ENCODE measurements at places on chromosomes 4 and X.

DNA sequence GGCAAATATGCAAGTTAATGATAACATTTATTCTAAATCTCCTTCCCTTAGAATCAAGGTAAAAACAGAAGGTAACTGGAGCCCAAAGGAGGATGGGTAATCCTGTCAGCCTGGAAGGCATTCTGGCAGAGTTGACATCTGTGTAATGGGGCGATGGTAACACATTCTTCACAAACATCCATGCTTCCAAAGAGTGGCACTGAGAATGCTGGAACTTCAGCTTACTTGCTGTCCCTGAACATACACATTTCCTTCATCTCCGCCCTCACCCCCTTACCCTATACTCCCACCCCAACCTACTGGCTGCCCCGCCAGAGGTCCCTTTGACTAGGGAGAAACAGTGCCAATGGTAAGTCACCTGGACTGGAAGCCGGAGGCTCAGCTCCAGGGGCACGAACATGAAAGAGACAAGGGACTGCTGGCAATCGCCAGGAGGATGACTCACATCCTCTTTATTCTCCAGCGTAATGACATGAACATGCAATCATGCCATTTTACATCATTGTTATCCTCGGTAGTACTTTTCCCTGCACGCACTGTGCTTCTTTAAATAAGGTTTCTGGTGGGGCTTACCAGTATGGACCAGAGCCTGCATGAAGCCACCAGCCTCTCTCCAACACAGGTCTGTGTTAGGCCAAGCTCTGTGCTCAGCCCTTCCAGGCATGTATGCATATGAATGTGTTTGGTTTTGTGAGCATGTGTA lies 694.2 kb upstream of the TENM3 start:
- DNase-seq: no peak

DNA sequence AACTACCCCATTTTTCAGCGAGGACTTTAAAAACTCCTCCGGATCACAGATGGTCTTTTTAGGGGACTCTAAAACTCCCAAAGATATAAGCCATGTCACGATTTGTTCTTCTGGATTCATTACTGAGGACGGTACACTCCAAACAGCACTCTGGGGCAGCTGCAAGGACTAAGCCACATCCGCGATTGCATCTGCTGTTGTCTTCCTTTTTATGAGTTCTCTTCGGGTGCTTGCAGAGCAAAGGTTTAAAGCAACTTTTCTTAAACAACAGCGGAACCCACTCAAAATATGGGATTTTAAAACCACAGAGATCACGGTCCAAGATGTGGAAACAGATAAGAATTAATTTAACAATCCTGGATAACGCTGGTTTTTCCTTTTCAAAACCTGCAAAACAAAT lies at the start of gene ARHGEF6:
TSS of gene ARHGEF6 (minus strand) at position 170 of the 400 bp plus-strand sequence. CDS start at position 120, 50 bp downstream.
- no peak for DNase-seq

DNA sequence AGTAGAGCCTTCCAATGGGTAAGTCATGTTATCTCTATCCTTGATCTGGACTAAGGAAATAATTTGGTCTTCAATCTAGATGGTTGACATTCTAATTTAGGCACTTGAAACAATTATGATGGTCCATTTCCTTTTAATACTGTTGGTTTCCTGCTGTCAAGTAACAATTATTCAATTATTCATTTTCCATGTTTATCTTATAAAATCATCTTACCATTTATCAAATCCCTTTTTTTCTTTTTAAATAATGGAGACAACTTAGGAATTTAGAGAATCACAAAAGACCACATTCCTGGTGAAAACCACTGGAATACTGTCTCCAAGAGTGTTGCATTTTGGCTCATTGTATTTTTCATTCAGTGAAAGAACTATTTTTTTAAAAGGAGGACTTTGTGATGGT lies 148.7 kb upstream of the CTSO start:
- no peak for DNase-seq

- no peak for DNase-seq
Observed at GRCh38 chr4:115660465-115660864, 547.0 kb upstream of the NDST4 start.

DNA sequence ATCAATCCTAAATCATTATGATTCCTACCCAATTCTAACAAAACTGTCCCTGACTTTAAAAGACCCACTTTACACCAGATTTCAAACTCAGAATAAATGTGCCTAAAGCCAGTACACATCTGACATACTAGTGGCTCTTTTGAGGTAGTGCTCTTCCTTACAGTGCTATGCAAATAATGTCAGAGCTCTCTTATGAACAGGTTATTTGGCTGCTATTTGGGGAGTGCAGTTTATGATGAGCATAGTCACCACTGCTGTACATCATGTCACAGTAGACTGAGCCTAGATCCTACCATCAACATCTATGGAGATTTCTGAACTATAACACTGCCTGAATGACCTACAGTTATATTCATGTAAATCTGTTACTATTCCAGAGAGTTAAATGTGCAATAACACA lies 50.4 kb upstream of the PAGE5 start:
- DNase-seq: no peak

- no peak for DNase-seq
Observed at GRCh38 chr4:113981591-113981990, 2.1 kb upstream of the ARSJ start.

- no peak for DNase-seq
Observed at GRCh38 chr4:7227008-7227407, 34.7 kb downstream of the SORCS2 start.

DNA sequence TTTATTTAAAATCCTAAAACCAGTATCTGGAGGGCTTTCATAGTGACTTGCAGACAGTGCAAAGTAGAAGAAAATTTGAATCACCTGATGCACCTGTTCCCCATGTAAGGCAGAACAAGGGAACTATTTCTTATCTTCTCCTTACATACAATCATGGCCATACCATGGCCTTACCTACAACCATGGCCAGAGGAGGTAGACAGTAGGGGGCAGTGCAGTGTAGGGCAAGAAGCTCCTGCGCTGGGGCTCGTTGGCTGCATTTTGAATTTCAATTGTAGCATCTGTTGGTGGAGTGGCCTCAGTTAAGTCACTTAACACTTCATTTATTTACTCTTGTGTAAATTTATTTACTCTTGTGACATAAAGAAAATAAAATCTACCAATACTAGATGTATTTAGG lies 33.0 kb downstream of the GALNTL6 start:
- DNase-seq: peak; percentile 3

DNA sequence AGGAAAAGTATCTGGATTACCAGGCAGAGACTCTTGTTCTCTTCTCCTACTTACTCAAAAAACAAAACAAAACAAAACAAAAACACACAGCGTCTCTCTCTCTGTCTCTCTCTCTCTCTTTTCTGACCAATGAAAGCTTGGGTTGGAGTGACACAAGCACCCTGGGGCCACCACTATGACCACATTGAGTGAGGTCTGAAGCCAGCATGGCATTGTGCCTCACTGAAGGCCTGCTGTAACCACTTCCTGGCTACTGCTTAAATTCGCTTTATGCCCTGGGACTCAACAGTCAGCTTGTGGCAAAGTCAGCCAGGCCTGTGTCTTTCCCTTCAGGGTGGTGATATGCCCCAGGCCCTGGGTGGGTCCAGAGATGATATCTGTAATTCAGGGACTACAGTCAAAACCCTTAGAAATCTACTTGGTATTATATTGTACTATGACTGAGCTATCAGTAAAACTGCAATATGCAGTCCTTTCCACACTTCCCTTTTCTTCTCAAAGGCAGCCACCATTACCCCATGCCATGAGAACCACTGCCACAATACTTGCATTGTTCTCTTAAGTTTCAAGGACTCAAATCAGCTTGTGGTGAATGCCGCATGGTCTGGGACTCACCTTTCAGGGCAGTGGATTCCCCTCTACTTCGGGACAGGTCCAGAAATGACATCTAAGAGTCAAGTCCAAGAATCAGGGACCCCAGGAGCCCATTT lies 606.8 kb upstream of the KLHL4 start:
- no peak for DNase-seq

DNA sequence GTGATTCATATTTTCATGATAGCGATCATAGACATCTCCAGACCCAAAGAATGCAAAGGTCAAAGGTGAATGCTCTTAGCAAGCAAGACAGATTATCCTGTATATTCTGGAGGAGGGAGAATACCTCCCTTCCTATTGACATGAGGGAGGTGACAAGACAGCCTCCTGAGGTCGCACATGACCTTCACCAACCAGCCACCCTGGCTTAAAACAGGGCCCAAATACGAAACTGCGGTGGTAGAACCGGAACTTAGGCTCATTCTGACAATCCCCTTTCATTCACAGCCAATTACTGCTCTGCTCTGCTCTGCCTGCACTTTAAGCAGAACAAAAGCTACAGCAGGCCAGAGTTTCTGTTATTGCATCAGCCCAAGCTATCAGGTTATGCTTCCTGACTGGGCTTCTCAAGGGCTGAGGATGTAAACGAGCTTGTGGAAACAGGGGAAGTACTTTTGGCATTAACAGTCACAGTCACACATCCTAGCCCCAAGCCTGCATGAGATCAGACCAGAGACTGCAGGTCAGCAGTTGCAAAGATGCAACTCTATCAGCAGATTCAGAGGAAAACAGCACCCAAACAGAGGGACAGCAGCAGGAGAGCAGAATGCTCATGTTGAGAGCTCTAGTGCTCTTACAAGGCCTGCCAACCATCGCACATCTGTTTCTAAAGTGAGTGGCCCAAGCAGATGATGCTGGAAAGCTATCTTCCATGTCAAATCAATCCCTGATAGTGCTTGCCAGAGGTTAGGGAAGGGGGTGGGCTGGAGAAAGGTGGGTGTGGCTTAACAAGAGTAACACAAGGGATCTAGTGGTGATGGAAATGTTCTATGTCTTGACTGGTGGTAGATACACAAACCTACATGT lies 51.3 kb upstream of the MAP3K15 start:
- peak; percentile 62 for DNase-seq

DNA sequence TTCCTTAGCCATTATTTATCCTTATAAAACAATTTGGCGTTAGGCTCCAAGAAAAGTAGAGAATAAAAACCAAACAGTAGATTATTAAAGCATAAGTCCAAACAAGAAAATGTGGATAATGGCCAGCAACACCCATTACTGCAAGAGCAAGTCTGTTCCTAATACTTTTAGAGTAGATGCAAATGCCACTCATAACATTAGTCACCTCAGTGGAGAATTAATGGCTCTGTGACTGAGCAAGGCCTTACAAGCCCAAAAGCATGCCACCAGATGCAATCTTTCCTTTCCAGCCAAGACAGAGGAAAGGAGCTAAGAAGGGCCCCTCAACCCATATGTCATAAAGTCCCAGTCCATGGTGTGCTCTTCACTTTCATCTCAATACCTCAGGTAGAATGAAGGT lies 373.8 kb downstream of the OPHN1 start:
- DNase-seq: no peak

GRCh38 chr4:105715692-105716278 lies 7.2 kb downstream of the GSTCD start:
- DNase-seq: no peak

DNA sequence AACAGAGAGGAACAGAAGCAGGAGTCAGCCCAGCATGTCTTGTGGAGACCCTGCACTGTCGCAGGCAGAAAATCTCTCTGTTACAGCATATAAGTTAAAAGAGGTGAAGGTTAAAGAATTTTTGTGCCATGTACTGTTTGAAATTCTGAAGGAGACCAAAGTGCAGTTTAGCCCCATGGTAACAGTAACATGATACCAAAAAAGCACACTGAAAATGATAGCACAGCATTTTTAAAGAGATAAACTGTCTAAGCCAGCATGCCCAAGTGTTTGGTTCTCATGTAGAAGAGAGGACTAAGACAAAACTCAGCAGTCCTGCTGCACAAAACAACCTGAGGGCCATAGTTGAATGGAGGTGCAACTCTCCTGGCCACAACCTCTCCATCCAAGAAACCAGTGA lies 41.9 kb upstream of the PARM1 start:
- no peak for DNase-seq
